ENCODE measurements at places on chromosomes 4 and X. TPM values are rescaled to one million over a fixed set of nuclear protein-coding genes. Genes with fewer than 3 reads are reported as not detected.

DNA sequence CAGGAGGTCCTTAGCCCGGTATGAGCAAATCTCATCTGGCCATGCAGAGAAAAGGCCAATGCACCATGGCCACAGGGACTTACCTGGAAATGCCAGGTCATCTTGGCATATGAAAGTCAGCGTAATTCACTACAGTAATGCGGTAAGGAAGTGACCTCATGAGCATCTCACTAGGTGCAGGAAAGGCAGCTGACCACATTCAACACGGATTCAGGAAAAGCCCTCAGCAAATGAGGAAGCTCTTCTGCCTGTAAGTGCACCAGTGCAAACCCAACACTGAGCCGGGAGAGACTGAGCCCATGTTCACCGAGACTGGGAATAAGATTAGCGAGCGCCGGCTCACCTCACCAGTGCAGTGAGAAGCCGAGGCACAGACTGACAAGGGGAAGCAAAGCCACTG lies 23.7 kb downstream of the LRPAP1 start:
- no peak for DNase-seq

CLDN34 gene
- polyA plus RNA-seq, result not detected

SAGE1 gene
- not detected for polyA plus RNA-seq

IGFBP7 gene
- polyA plus RNA-seq, result 215 TPM

DNA sequence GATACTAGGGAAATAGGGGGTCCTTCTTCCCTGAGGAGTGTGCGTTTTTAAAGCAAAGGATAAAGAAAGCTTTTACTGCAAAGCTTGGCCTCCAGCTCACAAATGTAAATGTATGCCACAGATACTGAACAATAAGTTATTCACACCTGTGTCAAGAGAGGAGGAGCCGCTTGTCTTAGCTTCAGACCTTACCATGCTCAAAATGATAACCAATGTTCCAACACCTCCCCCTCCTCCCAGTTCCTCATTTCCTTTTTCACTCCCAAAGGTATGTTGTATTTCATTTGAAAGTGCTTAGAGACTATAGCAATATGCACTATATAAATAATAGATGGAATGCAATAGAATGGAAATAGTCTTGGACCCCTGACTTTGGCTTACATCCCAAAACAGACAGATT lies 47.0 kb upstream of the RAPGEF2 start:
- no peak for DNase-seq

- DNase-seq, result no peak
Measured at GRCh38 chrX:151523351-151523750, 40.1 kb upstream of the PASD1 start.

SLC25A4 gene
- 64.2 TPM for polyA plus RNA-seq

DNA sequence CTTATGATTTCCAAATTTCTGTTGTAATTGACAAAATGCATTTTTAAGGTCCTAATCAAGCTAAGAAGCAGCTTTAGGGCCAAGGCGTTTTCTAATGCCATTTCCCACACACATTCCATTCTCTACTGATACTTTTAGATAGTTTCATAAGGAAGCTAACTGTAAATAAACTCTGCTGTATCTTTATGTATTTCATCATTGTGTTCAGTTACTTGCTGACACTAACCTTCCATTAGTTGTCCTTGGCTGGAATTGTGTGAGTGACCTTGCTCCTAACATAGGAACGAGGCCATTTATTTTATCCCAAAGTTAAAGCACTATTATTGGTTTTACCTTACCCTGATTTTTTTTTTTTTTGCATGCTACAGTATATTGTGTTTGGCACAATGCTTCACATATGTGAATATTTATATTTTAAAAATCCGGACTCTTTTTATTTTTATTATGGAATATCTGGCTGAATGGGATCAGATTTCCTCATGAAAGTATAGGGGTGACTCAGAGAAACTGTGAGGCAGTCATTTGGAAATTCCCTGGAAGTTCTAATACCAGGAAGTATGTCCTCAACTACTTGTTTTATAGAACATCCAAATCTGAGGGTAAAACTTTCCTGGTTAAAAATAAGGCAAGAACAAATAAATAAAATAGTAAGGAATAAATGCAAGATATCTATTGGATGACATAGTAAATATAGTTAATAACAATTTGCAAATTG lies 62.7 kb upstream of the SORBS2 start:
- no peak for DNase-seq
